ENCODE measurements at places on chromosomes 3 and 15.

GRCh38 chr3:66747696-66748095 lies 246.9 kb upstream of the LRIG1 start:
- no peak for DNase-seq

DNA sequence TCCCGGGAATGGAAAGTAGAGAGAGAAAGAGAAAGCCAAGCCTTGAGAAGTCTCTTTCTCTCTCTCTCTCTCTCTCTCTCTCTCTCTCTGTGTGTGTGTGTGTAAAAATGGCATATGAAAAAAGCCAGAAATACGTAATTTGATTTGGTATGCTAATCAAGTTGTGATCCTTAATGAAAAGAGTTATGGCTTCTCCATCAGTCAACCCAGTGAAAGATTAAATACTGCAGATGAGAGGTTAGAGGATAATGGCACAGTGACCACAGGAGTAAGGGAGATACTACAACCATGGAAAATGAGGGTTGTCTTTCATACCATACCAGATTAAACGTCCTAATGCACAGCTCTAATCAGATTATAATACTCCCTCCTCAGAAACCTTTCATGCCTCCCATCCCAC lies 193.5 kb upstream of the SOX2 start:
- no peak for DNase-seq

DNA sequence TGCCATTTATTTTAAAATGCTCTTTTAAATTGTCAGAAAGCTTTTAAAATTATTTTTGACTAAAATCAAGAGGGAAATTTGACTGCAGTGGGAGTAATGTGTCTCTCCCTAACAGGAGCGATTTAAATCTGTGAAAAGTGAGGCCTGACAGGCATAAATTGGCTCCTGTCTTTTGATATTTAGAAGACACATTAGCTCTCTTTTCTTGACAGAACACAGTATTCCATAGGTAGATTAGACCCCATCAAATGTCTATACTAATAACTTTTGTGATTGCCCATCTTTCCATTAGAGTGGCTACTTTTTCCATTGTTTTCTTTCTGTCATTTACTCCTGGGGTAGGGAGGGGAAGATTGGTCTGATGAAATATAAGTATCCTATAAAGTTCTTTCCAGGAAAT lies 866.3 kb downstream of the ROBO1 start:
- DNase-seq, result no peak

DNA sequence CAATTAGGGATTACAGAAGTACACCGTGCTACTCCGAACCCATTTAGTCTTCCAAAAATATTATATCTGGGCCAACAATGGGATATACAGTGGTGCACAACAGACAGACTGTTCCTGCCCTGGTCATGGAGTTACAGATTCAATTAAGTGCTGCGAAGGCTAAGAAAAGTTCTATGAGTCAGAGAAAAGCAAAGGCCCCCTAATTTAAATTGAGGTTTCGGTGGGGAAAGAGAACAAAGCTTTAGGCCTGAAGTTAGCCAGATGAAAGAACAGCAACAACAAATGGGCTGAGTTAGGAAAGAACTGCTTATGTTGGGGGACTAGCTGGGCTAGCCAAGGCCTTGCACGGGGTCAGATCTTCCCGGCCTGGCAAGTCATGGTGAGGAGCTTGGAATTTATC lies 131.8 kb downstream of the MDFIC2 start:
- no peak for DNase-seq

GRCh38 chr3:77169823-77170222 lies 129.9 kb downstream of the ROBO2 start:
- DNase-seq, result no peak

- DNase-seq, result no peak
Observed at GRCh38 chr3:63354160-63354559, 76.1 kb downstream of the SYNPR start.

DNA sequence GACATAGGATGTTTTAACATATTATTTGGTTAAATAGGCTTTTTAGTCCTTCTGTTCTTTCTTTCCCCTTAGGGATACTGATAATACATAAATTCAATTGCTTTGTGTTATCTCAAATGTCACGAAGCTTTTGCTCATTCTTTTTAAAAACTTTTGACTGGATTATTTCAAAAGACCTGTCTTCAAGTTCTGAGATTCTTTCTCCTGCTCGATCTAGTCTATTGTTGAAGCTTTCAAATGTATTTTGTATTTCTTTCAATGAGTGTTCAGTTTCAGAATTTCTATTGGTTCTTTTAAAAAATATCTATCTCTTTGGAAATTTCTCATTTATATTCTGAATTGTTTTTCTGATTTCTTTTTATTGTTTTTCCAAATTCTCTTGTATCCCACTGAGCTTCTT lies 16.9 kb downstream of the IL20RB start:
- DNase-seq, result no peak

DNA sequence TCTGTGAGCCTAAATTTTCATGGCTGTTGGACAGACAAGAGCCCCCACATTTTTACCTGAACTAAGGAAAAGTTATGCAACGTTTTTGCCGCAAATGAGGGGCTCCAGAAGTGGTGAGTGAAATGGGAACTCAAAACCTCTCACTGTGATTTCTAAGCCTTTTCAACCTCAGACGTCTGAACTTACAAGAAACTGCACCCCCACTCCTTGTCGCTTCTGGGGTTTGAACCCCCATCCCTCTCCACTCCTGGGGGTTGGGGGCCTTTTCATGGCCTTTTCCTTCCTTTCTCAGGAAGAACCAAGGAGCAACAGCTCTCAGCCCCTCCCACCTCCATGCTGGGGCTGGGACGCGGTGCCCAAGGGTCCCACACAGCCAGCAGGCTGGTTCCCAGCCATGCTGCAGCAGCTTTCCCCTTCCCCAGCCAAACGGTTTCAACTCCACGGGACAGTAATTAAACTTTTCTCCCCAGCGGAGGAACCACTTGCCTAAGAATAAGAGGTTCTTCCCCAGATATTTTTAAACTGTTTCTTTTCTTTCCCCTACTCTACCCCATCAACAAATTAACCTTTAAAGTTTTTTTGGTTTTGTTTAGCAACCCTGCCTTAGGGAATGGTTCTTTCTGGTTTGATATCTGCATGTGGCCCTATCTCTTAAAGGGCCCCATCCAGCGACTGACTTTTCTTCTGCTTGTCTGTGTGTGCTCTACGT lies 387.6 kb upstream of the CBLB start:
- no peak for DNase-seq

DNA sequence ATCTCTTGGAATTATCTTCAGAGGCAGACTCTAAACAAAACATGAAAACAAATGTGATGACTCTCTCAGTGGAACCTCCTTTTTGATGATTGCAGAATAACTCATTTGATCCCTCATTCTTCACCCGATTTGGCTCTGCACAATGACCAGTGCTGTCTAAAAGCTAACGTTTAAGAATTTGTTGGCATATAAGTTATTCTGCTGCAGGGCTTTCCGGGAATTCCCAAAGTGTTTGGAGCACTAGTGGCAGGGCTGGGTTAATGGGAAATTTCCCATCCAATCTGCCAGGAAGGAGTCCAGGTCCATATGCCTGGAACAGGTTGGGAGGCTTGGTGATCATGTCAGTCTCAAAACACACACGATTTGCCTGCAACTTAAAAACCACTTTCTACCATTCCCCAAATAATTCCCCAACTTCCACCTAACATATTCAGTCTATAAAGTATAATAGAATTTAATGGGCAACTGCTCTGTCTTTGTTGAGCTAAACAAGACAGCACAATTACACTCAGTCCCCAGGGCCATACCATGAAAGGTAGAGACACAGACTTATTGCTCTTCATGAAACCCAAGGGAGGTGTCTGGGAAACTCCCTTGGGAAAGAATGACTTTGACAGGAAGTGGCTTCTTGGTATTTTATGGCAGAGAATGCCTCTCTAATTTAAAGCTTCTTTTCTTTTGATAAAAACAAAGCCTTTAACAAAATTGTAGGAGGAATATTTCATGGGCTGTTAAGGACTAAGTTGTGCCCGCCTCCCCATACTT lies 38.0 kb downstream of the ARRDC4 start:
- DNase-seq, result no peak

DNA sequence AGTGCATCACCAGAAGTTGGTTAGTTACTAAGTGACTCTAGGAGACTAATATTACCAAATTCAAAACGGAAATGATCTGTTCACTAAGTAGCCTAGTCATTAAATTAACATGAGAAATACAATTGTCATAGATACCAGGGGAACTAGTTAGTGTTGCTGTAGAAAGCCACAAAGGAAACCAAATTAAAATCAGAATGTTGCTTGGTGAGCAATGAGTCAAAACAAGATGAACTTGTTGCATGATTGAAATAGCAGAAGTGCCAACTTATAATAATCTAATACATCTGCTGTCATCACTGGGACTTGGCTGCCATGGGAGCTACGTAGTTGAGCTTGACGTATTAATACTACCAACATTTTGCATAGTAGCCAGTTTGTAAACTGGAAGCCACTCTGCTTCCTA lies 458.1 kb downstream of the DIPK2A start:
- no peak for DNase-seq

DNA sequence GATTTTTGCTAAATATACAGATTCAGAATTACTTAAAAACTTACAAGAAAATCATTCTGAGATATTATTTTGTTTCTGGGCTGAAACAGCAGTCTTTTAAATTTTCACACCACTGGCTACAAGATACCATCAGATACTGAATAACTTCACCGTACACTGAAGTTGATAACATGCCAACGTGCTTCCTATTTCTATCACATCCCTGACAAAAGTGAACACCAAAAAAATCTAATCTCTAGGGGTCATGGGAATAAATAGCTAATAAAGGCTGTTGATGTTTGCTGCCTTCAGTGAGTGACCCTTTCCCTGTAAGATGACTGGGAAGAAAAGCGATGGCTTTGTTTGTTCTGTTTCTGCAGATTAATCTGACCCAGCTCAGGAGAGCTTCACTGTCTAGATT lies 120.5 kb downstream of the DUT start:
- DNase-seq, result no peak

DNA sequence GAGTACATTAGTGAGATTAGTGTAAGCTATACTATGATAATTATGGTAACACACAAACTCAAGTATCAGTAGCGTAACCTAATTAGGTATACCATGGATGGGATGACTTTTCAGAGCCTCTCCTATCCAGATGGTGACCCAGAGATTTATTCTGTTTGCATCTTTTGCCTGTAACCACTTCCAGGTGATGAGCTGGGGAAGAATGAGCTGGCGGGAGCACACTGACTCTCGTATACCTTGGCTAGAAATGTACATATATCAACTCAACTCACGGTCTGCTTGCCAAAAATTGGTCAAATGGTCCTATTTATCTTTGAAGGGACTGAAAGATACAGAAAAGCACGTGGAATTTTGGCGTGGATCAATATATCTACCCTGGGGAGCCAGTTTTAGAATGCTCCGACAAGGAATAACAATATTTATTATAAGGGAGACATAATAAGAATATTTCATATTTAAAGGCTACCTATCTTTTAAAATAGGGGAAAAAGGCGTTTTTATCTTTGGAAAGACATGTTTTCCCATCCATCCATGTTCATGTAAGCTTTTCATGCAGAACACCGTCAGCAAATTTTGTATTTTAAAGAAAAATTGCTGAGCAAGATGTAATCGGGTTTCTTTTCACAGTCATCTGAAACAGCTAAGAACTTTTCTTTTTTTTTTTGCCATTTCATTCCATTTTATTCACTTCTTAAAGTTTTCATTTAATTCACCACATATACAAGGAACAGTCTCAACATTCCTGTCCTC lies 502.6 kb upstream of the CBLB start:
- no peak for DNase-seq

GRCh38 chr15:38153781-38154180 lies 98.9 kb upstream of the SPRED1 start:
- DNase-seq, result no peak

DNA sequence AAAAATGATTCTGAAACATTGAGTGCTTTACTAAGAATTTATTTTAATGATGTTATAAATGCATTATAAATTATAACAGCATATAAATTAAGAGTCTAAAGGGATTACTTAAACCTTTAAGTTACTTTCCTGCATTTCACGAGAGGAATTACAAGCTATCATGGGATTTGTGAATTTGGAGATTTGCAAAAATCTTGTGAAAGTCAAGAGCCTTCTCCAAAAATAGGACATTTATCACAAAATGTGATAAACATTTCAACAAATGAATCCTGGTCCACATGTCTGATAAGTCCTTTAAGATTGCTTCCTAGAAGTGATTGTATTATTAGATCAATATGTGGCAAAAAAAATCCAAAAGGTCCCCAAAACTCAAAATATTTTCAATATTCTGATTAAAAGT lies 154.5 kb downstream of the ATP8B4 start:
- no peak for DNase-seq

- no peak for DNase-seq
Observed at GRCh38 chr15:64938192-64938591, 26.5 kb downstream of the ANKDD1A start.

GRCh38 chr3:133277813-133278212 lies 122.0 kb upstream of the BFSP2 start:
- DNase-seq, result no peak

DNA sequence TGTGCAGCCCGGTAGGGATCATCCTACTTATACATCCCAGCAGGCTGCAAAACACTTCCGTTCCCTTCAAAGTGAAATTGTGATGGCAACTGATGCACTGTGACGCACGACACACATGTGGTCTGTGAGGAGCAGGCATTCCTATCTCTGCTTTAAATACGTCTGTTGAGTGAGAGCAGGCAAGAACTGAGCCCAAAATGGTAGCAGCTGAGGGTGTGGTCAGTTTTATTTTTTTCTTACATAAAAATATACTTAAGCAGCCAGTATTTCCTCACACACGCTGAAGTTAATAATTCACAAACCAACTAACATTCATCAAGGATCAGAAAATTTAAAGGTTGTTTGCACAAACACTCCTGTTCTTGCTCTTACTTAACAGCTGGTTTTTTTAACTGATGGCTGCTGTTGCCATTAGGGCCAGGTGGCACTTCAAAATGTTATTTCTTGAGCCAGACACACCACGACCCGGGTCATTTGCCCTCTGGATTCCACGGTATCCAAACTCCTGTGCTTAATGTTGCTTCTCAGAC lies 23.9 kb downstream of the LRIG1 start:
- no peak for DNase-seq

GRCh38 chr15:29040370-29040751 lies 154.6 kb downstream of the APBA2 start:
- no peak for DNase-seq

DNA sequence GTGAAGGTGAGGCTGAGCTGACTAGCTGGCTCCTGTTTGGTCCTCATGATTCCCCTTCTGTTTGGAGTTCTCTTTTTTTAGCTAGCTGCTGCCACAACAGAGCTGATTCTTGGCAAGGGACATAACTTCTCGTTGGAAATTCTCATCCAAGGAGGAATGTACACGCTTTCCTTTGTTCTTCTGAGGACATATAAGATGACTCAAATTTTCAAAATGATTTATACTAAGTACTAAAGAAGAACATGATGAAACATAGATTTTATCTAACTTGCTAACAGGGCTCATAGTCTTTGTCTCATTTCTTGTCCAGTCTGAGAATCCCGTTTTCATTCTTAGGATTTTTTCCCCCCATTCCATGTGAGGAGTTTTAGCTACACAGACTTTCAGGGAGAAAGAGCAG lies 2.9 kb upstream of the TFG start:
- no peak for DNase-seq

GRCh38 chr3:157127831-157128767 lies 31.8 kb downstream of the CCNL1 start:
- peak; percentile 65 for DNase-seq

GRCh38 chr15:47184003-47184907 lies 533.0 kb upstream of the SEMA6D start:
- DNase-seq, result peak; percentile 8

- DNase-seq, result no peak
Observed at GRCh38 chr15:66716656-66717020, 14.6 kb downstream of the SMAD6 start.
